AG09319 (cell line): ENCODE measurements at places on chromosomes 13 and 19.
A peak's percentile ranks its signal among the peaks of the same experiment; 100 is the strongest.

GRCh38 chr13:112329376-112329775 is 46.8 kb upstream of the SPACA7 start:
- no peak for DNase-seq

GRCh38 chr13:43021926-43022670 is 1.3 kb upstream of the DNAJC15 start:
- no peak for DNase-seq

DNA sequence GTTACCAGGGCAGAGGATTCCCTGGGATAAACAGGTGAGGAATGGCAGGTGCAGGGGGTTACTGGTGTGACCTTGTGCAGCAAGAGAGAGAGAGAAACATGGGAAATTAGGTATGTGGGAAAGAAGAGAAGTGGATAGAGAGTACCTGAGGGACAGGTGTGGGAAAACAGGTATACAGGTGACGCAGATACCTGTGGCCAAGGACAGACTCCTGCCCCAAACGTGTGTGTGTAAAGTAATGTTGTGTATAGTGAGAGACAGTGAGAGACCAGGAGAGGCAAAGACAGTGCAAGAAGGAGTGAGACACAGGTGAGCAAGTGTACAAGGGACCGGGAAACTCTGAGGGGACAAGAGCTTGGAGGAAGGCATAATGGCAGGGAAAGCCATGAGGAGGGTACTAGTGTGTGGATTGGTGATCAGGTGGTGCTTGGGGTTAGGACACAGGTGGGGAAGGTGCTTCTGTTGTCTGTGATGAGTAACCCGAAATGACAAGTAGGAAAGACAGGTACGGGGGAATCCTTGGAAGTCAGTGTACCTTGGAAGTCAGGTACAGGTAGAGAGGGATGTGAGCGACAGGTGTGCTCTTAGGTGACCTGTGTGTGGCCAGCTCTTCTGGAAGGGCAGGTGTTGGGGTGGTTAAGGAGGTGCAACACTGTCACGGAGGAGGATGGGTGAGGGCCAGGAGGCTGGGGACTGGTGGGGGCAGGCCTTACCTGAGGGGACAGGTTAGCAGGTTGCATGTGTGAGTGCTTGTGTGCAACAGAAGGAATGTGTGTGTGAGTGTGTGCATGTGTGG is 2.8 kb downstream of the ERFL start:
- no peak for DNase-seq

- DNase-seq = no peak
Observed at GRCh38 chr19:2485428-2485827, 9.5 kb downstream of the GADD45B start.

- DNase-seq = no peak
Observed at GRCh38 chr13:105641121-105641520, 894.3 kb downstream of the EFNB2 start.

DNA sequence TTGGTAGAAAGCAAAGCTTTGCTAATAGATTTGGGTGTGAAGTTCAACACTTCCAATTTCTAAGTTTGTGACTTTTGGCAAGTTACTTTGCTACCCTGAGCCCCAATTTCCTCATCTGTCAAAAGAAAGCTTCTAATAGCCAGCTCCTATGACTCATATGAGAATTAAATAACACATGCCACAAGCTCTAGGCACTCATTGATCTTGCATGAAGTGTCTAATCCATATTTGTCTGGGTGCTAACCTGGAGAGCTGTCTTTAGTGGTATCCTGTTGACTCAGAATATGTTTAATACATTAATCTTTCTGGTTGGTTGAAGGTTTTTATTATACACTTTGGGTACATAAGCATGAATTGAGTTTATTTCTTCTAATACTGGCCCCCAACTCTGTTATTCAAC is 188.8 kb downstream of the POSTN start:
- no peak for DNase-seq

GRCh38 chr13:96075953-96076543 is 13.9 kb upstream of the HS6ST3 start:
- no peak for DNase-seq

- no peak for DNase-seq
Observed at GRCh38 chr13:70457474-70457873, 349.2 kb upstream of the KLHL1 start.

DNA sequence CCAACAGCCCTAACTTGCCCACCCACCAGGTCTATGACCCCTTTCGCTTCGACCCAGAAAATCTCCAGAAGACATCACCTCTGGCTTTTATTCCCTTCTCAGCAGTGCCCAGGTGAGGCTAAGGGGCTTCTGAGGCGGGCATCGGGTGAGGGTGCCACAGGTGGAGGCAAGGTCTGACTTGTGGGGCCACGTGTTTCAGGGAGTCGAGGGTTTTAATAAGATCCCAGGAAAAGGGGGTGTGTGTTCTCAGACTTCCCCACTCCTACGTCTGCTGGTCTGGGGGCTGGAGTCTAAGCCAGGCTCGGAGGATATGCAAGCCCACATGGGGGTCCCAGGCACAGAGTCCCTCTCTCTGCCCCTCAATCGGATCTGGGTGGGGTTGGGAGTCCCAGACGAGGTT is 30.9 kb upstream of the CYP4F8 start:
- no peak for DNase-seq

- DNase-seq = peak; percentile 7
Observed at GRCh38 chr13:25375727-25376358, 4.1 kb downstream of the ATP8A2 start.

DNA sequence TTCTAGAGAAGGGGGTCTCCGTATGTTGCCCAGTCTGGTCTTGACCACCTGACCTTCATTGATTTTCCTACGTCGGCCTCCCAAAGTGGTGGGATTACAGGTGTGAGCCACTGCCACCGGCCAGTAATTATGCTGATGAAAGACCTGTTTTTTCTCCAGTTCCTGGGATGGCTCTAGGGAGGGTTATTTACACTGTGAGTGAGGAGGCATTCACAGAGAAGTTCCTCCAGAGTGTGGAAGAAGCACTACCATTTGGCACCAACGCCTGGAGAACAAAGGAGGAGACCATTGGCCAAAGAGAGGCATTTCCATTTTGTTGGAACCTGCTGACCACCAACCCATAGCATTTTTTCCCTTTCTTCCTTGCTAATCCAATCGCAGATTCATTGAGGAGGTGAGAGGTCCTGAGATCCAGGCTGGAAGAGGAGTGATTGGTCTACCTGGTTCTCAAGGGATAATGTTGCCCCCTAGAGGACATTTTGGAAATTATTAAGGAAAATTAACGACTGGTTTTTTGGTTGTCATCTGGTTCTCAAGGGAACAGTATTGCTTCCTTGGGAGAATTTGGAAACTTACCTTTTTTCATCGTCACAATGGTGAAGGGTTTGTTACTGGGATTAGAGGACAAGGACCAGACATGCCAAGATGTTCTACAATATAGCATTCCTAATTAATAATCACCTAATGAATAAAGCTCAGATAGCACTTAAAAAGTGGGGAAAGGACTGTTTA is 5.5 kb upstream of the SAE1 start:
- DNase-seq = no peak

DNA sequence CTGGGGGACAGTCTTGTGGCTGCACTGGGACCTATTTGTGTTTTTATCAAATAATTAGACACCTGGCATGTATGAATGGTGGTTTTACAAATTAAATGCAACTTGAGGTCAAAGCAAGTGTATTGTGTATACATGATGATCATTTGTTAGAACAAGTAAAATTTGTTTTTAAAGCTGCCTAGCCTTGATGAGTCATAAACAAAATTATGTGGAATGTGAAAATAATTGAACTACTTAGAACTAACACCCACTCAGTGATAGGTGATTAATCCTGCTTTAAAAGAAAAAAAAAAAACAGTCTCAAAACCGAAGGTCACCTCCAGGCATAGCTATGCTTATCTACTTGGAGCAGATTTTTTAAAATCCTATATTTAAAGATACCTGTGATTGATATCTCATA is 770.3 kb upstream of the SLITRK5 start:
- DNase-seq = no peak

- peak; percentile 5 for DNase-seq
Observed at GRCh38 chr13:41352935-41353840, 42.1 kb downstream of the NAA16 start.

DNA sequence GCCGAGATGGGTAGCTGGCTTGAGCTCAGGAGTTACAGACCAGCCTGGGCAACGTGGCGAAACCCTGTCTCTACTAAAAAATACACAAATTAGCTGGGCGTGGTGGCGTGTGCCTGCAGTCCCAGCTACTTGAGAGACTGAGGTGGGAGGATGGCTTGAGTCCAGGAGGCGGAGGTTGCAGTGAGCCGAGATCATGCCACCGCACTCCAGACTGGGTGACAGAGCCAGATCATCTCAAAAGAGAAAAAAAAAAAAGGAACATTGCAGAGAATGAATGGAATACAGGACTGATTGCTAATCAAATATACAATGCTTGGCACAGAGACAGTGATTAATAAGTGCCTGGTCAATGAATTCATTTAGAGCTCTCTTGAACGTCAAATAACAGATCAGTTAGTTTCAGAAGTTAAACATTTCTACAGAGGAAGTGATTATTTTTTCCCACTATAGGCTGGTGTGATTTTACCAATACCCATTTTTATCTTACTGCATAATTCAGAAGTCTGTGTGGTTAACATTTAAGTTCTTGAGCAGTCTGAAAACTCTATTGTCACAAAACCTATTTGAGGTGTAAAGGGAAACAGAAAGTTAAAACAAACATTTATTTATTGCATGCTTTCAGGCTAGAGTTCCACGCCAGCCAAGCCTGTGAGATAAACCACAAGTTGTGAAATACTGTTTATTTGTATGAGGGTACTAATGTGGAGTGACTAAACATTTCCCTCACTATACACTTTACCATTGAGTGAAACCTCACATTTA is 7.7 kb upstream of the TBC1D4 start:
- DNase-seq = peak; percentile 45

GRCh38 chr19:33476151-33476707 is 45.4 kb downstream of the PEPD start:
- no peak for DNase-seq

DNA sequence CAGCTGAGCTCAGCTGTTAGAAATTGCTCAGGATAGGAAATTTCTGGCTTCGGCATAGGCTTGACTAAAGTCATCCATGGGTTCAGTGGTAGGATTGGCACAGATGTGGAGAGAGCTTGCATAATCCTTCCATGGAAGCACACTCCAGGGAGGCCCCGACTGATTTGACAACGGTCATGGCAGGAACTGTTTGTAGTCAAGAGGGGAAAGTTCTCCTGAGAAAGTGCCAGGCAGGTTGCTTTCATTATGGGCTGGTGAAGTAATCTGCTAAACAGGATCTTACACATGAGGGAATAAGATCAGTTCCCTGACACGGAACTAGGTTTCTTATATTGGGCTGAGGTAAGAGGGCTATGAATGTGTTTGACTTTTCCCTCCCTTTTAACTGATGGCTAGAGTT is 120.1 kb downstream of the RGCC start:
- peak; percentile 76 for DNase-seq

- DNase-seq = no peak
Observed at GRCh38 chr13:41520660-41521630, 63.6 kb downstream of the RGCC start.

DNA sequence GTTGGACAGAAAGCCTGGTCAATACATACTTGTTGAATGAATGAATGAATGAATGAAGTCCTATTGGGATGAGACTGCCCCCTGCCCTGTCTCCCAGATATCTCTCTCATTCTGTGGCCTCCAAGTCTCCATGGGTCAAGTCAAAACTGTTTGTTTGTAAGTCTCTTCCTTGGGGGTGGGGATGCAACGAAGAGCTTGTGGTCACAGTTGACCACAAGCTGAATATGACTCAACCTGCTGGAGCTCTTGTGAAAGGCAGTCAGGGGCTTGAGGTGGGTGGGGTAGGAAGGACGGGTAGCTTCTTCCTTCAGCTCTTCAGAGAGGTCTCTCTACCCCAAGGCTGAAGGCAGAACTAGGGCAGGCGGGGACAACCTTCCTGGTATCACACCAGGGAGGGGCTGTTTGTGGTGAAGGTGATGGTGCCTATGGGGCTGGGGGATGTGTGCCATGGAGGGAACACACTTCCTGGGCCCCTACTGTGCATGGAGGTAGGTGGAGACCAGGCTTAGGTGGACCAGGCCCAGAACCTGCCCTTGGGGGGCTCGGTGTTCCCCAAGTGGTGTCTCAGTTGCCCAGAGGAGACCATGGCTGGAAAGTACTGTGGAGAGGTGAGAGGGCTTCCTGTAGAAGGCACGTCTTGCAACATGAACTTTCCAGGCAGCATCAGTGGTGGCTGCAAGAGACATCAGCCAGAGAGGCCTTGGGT is 8.0 kb downstream of the MYO1F start:
- DNase-seq = peak; percentile 86

- DNase-seq = peak; percentile 96
Observed at GRCh38 chr13:48783181-48783630, 129.5 kb downstream of the CYSLTR2 start.

DNA sequence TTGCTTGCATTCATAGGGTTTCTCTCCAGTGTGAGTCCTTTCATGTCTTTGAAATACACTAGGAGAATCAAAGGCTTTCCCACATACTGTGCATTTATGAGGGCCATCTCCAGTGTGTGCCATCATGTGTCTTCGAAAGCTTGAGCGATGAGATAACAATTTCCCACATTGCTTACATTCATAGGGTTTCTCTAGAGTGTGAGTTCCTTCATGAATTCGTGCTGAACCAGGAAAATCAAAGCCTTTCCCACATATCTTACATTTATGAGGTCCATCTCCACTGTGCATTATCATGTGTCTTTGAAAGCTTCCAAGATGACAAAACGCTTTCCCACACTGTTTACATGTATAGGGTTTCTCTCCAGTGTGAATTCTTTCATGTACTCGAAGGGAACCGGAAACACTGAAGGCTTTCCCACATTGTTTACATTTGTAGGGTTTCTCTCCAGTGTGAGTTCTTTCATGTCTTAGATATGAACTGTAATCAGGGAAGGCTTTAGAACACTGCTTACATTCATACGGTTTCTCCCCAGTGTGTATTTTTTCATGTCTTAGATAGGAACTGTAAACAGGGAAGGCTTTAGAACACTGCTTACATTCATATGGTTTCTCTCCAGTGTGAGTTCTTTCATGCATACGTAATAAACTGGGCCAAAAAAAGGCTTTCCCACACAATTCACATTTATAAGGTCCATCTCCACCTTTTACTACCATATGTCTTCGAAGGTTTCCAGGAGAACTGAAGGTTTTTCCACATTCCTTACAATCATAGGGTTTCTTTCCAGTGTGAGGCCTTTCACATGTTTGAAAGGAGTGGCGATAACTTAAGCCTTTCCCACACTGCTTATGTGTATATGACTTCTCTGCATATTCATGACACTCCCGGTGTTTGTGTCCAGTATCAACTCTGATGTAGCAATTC is 21.4 kb downstream of the ZNF44 start:
- no peak for DNase-seq

DNA sequence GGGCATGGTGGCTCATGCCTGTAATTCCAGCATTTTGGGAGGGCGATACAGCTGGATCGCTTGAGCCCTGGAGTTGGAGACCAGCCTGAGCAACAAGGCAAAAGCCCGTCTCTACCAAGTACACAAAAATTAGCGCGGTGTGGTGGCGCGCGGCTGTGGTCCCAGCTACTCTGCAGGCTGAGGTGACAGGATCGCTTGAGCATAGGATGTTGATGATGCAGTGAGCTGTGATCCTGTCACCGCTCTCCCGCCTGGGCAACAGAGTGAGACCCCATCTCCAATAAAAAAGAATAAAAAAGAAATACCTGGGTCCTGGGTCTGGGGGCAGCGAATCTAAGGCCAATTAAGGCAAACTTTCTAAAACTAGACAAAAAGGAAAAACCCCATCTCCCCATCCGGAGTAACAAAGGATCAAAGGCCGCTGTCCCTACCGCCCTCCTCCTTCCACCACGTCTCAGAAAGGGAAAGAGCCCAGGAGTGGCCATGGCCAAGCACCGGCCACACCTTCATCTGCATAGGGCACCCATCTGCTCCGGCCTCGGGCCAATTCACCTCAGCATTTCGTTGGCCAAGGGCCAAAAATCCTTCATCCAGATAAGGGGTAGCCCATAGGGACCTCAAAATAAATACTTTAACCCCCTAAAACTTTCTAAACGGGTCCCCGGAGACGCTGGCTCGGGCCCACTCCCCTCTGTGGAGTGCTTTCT is 851 bp downstream of the ZNF320 start:
- DNase-seq = no peak
